ENCODE measurements at places on chromosomes 3 and 15.

- peak; percentile 57 for DNase-seq
These were observed 534.6 kb upstream of the ATP11B start for GRCh38 chr3:182258538-182259177.

DNA sequence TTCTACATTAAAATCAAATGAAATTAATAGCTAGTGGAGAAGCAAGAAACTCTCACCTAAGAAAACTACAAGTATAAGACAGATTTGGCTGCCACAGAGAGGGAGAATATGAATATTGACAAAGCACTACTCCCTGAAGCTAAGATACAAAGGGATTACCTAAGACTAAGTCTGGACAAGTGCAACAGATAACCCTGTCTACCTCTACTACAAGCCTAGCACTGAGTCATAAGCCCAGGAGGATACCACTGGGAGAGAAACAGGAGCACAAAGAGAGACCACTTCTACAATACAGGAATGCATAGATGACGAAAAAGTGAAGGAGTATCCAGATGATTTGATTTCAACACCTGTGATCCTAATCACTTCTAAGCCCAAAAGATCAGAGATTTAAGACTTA is 10.4 kb downstream of the ATP13A4 start:
- DNase-seq = no peak

DNA sequence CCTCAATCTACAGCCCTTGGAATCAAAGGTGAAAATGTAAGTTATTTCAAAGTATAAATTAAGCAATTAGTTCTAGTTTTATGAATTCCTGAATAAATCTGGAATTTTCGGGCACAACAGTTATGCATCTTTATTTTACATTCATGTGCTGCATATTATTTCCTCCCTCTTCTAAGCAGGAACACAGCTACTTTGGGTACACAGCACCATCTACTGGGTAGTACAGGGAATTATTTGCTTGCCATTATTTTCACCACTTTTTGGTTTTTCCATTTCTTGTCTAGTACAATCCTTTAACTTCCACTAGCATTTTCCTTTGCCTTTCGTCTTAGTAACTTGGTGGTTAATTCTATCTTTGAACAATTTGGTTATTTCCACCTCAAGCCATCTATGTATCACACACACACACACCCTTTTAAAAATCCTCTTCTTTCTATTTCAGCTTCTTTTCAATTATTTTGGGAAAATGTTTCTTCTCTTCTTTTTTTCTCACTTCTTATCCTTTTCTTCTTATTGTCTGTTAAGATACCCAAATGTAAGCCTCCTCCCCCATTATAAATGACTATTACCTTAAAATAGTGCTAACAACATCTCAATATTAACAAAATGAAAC is 451.0 kb downstream of the MFSD1 start:
- peak; percentile 1 for DNase-seq

- DNase-seq = no peak
These were observed 91.0 kb downstream of the EPHB1 start for GRCh38 chr3:134885877-134886621.

- DNase-seq = no peak
These were observed 57.7 kb downstream of the PXYLP1 start for GRCh38 chr3:141289228-141289772.

DNA sequence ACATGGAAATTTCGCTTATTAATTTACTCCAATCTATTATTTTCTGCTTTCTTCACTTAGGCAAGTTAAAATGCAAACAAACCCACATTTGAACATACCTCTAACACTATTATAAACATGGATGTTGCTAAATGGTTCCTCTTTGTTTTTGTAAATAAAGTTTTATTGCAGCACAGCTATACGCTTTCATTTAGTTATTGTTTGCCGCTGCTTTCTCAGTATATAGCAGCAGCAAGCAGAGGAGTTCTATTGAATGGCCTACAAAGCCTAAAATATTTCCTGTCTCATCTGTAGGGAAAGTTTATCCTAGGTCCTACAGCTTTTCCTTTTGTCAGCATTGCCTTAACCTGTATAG is 7.9 kb upstream of the CHD2 start:
- DNase-seq = no peak

GRCh38 chr3:169846458-169847193 is 23.1 kb downstream of the LRRC31 start:
- no peak for DNase-seq

- DNase-seq = no peak
These were observed 308.1 kb downstream of the CHST2 start for GRCh38 chr3:143427631-143428030.

GRCh38 chr3:40470701-40471100 is 6.2 kb upstream of the ZNF619 start:
- DNase-seq = no peak

GRCh38 chr15:26156051-26156450 is 292.9 kb upstream of the ATP10A start:
- no peak for DNase-seq

- no peak for DNase-seq
These were observed 150.5 kb downstream of the MINAR1 start for GRCh38 chr15:79582650-79583049.

GRCh38 chr3:154011036-154011435 is 110.2 kb upstream of the ARHGEF26 start:
- DNase-seq = no peak

DNA sequence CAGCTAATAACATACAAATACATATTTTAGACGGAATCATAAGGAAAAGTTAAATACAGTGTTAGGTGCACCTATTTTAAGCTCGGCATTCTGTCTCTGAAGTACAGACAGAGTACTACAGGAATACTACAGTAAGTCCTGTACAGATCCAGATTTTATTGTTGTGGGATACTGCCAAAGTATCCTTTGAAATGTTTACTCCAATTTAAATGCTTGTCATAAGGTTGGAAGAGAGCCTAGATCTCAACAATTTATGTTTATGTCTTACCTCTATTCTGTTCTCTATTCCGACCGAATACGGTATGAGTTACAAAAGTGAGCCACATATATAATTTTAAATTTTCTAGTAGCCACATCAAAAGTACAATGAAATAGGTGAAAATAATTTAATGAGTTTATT is 25.3 kb downstream of the PLD1 start:
- DNase-seq = no peak

DNA sequence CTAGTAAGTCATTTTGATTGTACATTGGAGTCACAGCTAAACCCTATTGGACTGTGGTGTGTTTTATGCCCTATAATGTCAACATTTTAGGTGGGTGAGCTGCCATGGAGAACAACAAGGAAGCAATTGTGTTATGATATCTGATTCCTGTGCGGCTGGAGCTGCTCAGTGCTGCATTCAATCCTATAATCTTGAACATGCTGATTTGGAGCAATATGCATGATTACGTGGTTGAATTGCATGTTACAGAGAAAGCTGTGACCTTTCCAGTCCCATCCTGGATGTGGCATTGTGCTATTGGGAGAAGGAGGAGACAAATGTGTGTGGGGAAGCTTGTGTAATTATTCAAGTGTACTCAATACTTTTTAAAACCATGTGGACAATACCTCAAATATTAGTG is 20.1 kb upstream of the C3orf49 start:
- no peak for DNase-seq

DNA sequence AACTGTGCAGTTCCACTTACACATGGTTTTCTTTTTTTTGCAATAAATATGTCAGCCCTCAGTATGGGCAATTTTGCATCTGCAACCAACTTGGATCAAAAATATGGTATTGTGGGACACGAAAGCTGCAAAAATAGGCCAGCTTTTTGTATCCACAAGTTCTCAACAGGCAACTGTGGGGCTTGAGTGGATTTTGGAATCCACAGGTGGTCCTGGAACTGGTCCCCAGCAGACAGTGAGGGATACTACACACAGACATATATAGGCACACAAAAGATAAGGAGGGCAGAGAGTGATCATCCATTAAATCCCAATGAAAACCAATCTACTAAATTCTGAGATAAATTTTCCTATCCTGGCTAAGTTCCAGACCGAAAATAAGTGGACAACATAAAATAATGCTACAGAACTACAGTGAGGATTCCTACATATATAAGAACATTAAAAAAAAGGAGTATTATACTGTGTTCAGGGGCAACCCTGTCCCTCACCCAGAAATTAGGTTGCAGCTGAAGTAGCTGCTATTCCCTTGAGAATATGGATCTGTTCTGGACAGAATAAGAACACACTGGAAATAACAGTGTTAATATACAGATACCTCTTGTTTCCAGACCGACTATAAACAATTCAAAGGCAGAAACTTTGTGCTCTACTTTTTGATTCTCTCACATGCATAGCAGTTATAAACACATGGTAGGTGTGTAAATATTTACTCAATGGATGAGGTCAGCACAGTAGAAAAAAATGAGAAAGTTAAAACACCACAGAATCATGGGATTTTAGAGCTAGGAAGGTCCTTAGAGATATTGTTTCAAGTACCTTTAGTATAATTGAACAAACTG is 25.4 kb downstream of the DENND4A start:
- DNase-seq = no peak

DNA sequence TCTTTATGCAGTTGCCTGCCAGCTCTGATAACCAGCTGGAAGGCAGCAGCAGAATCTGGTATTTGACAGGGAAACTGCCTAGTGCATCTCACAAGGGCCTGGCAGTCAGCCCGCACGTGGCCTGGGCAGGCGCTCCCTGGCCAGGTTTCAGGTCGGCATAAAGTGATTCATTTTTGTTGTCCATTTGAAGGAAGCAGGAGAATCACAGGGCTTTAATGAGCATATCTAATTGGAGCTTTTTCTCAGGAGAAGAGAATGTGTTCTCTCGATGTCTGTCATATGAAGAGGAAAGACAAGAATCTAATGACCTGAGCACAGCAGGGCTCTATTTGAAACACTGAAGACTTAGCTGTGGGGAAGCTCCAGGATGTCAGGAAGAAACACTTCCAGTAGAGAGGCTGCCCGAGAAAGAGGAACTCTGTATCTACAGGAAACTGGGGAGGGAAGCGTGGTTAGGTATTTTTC is 98.8 kb upstream of the MB21D2 start:
- DNase-seq = peak; percentile 13

DNA sequence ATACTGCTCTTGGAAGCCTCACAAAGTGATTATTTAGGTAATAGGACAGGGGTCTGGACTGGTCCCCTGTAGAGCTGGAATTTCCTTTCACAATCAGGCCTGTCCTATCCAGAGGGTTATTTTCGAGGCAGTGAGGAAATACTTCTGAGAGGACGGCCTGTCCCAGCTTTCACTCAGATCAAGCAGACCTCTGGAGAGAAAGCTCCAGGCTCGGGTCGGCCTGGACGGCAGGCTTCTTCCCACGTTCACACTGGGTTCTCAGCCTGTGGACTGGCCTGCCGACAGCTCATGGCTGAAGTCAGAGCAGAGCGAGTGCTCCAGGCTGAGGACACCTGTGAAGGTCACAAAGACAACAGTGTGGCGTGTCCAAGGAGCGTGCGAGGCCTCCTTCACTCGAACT is 405.3 kb downstream of the VPS13C start:
- DNase-seq = no peak

GRCh38 chr3:126655887-126656286 is 963 bp upstream of the TXNRD3 start:
- DNase-seq = no peak

DNA sequence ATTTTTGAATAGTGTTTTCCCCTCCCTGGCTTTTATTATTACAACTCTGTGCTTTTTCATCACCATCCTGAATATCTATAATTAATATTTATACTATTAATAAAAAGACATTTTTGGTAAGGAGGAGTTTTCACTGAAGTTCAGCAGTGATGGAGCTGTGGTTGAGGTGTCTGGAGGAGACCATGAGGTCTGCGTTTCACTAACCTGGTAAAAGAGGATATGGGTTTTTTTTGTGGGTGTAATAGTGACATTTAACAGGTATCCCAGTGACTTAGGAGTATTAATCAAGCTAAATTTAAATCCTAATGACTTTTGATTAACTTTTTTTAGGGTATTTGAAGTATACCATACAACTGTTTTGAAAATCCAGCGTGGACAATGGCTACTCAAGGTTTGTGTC is 24.4 kb downstream of the CTNNB1 start:
- DNase-seq = no peak

- DNase-seq = no peak
These were observed 60.2 kb downstream of the PLXNA1 start for GRCh38 chr3:127043041-127043641.

- no peak for DNase-seq
These were observed 232.9 kb upstream of the RGMA start for GRCh38 chr15:93321881-93322282.

GRCh38 chr15:40982855-40983254 is 29.6 kb downstream of the CHAC1 start:
- DNase-seq = no peak

DNA sequence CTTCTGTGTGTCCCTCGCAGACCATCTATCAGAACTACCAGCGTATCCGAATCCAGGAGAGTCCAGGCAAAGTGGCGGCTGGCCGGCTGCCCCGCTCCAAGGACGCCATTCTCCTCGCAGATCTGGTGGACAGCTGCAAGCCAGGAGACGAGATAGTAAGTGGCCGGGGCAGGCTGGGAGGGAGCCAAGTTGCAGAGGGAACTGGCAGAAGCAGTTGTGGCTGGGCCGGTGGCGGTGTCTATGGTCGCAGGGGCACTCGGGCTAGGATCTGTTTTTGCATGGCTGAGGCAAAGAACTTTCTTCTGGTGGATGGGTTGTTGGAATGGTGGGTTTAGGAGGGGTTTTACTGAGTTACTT is 10.1 kb downstream of the MCM2 start:
- no peak for DNase-seq

GRCh38 chr3:69428657-69429255 is 42.9 kb upstream of the FRMD4B start:
- no peak for DNase-seq

All from NCI-H1694 treated with DMSO at 0.1 percent for 48 hours (cell line).